Lower leg skin (tissue), 4 donors: ENCODE measurements at places on chromosomes 5 and 9.

DNA sequence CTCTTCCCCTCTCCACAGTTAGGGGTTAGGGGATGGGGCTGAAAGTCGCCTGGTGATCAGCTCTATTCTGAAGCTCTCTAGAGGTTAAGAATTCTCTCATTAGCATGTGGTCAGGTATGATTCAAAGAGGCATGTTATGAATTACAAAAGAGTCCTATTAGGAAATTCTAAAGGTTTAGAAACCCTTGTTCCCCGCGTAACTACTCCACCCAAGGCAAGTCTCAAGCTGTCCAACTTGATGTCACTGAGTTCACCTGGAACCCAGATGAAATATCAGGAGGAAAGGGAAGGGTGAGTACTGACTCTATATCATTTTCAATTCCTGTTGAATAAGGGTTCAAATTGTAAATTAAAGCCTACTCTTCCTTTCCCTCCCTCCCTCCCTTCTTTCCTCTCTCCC lies 18.1 kb upstream of the RNF145 start:
- no peak for DNase-seq

DNA sequence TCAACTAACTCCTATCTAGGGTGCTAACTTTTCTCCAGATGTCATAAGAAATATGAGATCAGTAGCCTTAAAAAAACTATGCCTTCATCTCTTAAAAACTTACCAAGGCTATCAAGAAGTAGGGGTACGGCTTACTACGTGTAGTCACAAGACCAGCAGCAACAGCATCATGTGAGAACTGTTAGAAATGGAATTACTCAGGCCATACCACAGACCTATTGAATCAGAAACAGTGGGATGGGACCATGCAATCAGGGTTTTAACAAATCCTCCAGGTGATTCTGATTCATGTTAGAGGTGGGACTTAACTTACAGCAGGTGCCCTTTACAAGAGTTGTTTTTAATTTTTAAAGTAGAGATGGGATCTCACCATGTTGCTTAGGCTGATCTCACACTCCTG lies 4.6 kb downstream of the IFNE start:
- no peak for DNase-seq

DNA sequence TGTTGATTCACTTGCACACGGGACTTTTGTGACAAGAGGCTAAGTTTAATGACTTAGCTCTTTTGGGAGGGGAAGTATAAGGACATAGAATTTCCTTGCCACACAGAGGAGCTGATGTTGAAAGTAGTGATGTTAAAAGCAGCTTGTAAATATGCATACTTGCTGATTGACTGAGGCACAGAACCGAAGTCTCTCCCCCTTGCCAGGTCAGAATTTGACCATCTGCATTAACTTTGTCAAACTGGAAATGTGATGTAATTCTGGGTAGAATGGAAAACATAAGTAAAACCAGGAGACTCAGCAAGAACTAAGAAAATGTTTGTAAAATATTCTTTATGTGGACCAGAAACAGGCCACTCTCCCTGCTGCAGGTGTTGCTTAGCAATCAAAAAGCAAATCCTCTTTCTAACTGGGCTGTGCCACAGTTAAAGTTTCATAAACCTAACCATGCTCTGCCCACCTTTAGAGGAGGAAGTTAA lies 284.2 kb downstream of the NR3C1 start:
- no peak for DNase-seq

GRCh38 chr5:159781626-159782157 lies 134.6 kb upstream of the ADRA1B start:
- no peak for DNase-seq

GRCh38 chr5:126437721-126438120 lies 14.5 kb downstream of the GRAMD2B start:
- DNase-seq: no peak

DNA sequence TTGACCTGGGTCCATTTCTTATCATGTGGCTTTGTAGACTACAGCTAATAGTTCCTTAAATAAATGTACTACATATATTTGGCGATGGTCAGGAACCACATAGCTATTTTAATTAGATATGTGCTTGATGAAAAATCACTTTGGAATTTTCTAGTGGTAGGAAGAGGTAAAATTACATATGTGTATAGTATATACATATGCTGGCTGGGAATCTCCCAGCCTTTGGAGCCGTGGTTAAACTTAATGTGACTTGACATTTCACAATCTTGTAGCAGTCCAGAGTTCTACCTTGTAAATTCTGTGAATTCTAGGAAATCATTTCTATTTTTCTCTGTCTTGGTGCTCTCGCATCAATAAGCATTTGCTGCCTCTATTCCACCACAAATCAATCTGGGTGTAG lies 565.0 kb downstream of the DMRTA1 start:
- DNase-seq: no peak

GRCh38 chr5:31086839-31087415 lies 106.6 kb upstream of the CDH6 start:
- no peak for DNase-seq
